Effector CD8-positive, alpha-beta T cell (primary cell): ENCODE measurements at places on chromosomes 6 and 20.

DNA sequence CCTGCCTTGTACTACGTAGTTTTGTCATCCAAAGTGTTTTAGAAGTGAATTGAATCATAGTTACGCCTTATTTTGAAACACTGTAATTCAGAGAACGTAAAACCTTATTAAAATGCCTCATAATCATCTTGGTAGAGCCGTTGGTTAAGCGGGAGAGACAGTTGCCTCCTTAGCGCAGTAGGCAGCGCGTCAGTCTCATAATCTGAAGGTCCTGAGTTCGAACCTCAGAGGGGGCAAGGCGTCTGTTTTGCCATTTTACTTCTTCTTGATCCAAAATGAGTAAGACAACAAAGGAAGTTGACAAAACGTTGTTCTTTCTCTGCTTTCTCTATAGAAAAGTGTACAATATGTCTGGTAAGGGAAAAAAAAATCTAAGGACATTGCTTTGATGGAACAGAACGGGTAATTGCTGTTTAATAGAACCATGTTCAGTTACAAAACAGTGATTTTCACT is 20.7 kb upstream of the TRIM27 start:
- DNase-seq: peak; percentile 37

DNA sequence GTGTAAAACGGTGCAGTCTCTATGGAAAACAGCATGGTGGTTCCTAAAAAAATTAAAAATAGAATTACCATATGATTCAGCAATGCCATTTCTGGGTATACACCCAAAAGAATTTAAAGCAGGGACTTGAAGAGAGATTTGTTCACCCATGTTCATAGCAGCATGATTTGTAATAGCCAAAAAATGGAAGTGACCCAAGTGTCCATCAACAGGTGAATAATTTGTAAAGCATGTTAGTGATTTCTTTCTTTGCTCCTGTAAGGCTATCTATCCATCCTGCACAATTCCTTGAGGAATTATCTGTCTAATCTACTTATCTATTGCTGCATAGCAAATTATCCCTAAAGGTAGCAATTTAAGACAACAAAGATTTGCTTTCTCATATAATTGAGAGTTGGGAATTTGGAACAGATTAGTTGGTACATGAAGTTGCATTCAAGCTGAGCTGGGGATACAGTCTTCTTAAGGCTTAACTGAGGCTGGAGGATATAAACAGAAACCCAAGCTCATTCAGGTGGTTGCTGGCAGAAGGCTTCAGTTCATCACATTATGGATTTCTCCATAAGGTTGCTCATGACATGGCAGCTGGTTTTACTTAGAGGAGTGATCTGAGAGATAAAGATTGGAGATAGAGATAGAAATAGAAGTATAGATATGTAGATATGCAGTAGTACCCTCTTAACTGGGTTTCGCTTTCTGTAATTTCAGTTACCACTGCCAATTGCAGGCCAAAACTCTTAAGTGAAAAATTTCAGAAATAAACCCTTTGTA is 62.0 kb downstream of the IL22RA2 start:
- no peak for DNase-seq

GRCh38 chr6:35370785-35371493 is 28.6 kb downstream of the PPARD start:
- no peak for DNase-seq

DNA sequence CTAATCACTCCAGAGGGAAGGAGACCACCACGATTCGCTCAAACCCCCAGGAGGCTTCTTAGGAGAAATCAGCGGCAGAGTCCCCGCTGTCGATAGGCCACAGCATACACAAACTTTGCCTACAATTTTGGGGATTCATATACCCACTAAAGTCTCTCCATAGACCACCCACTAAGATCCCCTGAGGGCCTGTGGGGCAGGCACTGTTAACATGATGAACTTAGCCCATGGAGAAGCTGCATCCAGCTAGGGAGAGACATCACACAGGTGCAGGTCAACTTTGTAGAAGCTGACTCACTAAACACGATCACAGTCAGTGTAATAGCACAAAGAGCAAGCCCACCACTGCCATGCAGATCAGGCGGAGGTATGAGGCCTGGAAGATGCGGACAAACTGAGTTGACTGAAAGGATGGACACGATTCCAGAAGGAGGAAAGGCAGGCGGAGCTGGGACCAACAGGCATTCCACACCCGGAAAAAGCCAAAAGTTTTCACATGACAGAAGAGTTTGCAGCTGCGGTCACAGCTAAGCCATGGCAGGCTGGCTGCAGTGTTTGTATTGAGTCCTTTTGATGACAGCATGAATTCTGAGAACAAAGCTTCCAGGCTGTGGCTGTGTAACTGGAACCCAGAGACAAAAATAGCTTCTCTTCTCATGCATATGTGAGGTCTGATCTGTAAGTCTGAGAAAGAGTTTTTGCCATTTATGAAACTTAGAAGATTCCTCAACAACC is 75.7 kb upstream of the QKI start:
- DNase-seq: no peak

- DNase-seq: no peak
Measured at GRCh38 chr6:65531533-65531932, 175.5 kb downstream of the EYS start.

DNA sequence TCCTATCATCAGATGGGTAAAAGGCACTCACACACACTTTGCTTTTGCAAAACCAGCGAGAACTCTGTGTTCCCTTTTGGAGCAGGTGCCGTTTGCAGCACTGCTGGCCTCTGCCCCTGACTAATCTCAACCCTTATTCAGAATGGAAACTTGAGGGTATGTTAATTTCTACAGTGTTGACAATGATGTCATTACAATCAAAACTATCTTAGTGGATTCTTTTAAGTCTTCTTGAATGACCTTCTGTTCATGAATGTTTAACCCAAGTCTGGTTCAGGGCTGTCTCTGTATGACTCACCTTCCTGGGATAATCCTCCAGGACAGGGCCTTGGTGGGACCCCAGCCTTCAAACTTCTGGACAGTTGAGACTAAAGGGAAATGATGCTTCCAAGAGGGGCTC is 197.9 kb downstream of the CDH4 start:
- no peak for DNase-seq

- DNase-seq: no peak
Measured at GRCh38 chr20:56273491-56273890, 25.0 kb downstream of the MC3R start.

GRCh38 chr6:113187661-113188060 is 669.5 kb upstream of the MARCKS start:
- DNase-seq: no peak

DNA sequence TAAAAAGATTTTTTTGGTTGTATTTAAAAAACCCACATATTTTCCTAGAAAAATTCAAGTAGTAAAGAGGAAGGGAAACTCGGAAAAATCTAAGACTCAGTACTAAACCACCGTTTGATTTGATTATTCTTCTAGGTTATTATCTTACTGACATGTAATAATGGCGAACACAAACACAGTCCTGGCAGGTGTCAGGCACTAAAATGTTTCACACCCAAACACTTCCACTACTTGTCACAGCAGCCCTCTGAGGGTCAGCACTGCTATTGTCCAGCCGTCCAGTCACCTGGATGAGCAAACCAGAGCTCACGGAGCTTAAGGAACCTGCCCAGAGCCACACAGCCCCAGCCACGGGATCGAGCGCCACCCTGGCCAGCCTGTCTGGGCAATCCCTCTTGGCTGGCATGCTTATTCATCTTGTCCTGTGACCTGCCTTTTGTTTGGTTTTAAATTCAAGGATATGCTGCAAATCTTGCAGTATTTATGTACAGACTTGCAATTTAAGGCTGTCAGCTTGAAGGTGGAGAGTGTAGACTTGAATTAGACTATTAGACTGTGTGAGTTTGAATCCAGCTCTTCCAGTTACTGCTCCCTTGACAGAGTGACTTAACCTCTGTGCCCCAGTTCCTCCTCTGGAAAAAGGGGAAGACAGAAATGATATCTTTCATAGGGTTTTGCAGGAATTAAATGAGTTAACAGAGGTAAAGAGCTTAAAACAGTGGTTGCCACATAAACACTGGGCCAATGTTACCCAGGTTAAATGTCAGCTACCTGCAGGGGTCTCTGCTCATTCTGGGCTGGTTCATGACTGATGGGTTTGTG is 82.2 kb downstream of the CDYL start:
- DNase-seq: no peak

GRCh38 chr6:33726696-33727095 is 15.2 kb upstream of the UQCC2 start:
- no peak for DNase-seq

DNA sequence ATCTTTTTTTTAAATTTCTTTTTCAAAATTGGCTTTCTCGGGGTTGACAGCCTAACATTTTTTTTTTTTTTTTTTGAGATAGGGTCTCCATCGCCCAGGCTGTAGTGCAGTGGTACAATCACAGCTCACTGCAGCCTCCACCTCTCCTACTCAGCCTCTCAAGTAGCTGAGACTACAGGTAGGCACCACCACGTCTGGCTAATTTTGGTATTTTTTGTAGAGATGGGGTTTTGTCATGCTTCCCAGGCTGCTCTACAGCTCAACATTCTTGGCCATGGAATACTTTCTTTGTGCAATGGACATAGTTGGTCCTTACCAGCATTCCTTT is 6.4 kb upstream of the CTNNBL1 start:
- DNase-seq: no peak

GRCh38 chr6:14260839-14261238 is 143.3 kb downstream of the CD83 start:
- DNase-seq: no peak

DNA sequence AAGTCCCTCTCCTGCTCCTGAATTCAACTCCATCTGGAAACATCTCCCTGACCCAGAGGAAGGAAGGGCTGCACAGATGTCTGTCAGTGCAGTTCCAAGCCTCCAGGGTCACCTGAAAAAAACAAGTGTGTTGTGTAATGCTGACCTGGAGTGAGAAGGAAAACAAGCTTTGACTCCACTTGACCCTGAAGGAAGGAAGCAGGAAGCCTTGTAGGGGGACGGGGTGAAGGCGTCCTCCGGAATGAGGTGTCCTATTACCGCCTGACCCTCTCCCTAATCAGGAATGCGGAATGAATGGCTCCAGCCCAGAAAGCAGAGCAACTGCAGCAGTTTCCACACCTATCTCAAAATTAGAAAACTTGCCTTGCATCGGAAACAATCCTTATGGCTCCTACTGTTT is 13.9 kb upstream of the ADGRF5 start:
- DNase-seq: no peak

DNA sequence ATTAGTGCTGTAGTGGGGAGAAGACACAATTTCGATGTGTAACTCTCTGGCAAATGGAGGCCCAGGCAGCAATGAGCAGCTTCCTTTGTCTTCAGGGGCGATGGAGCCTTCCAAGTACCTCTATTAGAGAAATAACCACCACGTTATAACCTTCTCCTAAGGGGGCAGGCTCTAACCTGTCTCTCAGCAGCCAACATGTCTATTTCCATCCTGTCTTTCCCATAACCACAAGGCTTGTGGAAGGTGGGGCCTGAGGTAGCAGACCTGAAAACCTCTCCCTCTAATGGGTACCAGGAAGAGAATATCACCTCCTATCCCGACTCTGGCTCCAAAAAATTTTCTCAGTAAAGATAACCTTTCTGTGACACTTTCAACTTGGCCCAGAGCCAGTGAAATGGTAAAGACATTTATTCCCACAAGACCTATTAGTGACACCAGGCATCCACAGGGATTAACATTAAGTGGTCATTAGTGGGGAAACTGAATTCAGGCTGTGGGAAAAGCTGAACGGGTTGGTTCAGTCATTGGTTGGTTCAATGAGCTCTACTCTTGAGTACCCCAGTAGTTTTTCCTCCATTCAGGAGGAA is 4.0 kb downstream of the PEX6 start:
- no peak for DNase-seq

- peak; percentile 51 for DNase-seq
Measured at GRCh38 chr20:63056236-63057170, 49.7 kb upstream of the BHLHE23 start.

GRCh38 chr6:138386897-138387296 is 9.2 kb downstream of the SMIM28 start:
- DNase-seq: no peak
